ENCODE measurements at places on chromosomes 7 and 10.

DNA sequence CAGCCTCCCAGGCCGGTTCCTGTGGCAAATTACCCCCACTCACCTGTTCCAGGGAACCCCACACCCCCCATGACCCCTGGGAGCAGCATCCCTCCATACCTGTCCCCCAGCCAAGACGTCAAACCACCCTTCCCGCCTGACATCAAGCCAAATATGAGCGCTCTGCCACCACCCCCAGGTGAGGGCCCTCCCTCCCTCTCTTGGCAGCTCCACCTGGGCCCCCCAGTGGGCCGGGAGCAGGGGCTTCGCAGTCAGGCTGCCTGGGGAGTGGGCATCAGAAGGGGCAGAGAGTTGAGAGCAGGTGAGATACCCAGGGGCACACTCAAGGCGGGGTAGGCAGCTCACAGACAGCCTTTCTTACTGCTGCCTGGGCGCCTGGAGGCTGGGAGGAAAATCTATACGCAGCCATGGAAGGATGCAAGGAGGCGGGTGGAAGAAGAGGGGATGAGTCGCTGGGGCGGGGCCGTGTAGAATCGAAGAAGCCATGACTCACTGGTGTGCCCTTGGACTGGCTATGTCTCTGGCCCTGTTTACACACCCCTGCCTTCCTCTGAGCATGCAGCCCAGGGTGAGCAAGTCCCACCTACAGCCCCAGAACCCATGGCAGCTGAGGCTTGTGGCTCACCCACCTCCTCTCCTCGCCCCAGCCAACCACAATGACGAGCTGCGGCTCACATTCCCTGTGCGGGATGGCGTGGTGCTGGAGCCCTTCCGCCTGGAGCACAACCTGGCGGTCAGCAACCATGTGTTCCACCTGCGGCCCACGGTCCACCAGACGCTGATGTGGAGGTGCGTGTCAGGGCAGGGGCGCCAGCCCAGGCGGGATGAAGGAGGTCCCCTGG is 48.6 kb upstream of the PPIF start:
- DNase-seq, result peak; percentile 47

GRCh38 chr10:28842321-28842720 is 165.0 kb downstream of the BAMBI start:
- DNase-seq, result no peak

DNA sequence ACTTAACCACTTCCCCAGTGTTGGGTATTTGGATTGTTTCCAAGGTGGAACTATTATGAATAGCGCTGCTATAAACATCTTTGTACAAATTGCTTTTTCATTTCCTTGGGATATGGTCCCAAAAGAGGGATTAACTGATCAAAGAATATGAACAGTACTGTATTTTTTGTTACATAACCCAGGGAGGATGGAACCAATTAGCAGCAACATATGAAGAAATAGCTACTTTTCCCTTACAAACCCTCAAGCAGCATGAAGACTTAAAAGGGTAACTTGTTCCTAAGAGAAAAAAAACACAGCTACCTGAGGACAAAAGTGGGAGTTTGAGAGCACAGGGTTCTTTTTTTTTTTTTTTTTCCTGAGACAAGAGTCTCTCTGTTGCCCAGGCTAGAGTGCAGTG is 13.1 kb upstream of the TLX1 start:
- no peak for DNase-seq

DNA sequence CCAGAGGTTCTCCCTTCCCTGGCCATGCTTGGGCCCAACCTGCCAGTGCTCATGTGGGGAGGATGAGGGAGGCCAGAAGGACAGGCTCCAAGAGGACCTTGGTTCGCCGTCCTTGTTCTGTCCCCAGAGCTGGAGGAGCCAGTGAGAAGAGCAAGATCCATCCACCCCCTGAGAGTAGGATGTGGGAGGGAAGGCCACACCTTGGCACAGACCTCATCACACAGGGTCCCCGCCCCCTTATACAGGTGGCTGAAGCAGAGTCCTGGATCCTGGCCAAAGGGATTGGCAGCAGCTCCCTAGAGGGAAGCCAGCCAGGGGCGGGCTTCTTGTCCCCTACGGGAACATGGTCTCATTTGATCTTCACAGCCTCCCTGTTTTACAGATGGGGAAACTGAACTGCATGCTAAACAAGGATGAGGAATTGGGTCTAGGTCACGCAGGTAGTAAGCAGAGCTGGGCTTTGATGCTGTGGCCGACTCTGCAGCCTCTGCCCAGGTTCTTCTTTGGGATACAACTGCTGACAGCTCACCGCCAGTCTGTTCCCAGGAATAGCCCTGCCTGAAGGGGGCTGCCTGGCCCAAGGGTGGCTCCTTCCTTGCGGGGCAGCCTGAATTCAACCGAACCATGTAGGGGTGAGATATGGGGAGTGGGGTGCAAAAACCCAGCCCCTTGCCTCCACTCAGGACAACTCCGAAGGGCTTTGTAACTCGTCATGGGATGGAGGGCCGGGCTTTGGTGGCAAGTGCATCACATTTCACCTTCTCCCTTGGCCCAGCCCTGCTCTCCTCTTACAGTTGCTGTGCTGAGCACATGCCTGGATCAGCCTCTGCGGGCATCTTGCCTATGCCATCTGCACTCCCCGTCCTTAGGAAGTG is 62.2 kb upstream of the KDM7A start:
- DNase-seq, result no peak

DNA sequence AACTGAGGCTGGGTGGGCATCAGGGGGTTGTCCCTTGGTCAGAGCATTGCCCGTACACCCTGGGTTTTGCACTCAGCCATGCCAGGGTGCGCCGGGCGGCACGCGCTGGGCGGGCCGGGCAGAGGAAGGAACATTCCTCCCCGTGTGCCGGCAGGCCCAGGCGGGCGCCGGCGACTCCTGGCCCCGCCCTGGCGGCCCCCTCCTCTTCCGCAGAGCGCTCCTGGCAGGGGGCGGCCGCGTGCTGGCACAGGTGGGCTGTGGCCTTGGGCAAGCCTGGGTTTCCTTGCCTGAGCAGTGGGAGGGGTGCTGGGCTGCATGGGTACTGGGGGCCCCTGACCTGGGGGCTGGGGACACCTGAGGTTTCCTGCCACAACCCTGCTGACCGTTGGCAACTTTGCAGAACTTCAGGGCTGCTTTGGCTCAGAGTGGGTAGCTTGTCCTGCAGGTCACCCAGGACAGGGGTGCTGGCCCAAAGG is 3.9 kb downstream of the LFNG start:
- DNase-seq, result no peak
